ENCODE measurements at places on chromosomes 1 and 21.

DNA sequence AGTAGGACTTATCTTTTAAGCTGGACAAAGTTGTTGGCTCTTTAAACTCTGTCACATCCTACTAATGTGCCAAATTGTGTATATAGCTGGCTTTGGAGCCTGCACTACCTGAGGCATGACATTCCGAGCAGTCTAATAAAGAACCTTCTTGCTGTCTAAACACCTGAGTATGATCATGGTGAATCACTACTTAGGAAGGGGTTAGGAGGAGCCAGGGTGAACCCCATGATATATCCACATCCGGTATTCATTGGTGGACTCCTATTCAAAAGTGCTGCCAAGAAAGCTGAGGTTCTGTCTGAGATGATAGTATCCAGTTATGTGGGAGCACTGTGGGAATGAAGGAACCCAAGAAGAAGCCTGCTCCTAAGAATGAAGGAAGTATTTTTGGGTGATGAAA is 27.1 kb downstream of the CRNN start:
- DNase-seq = no peak

- no peak for DNase-seq
These were observed 44.4 kb downstream of the ATP5PO start for GRCh38 chr21:33871171-33871570.

- no peak for DNase-seq
These were observed 133.0 kb downstream of the GPR52 start for GRCh38 chr1:174580801-174581200.

GRCh38 chr1:198326915-198327314 is 170.1 kb downstream of the NEK7 start:
- DNase-seq = no peak

GRCh38 chr21:34332347-34332746 is 31.5 kb upstream of the KCNE2 start:
- DNase-seq = no peak

DNA sequence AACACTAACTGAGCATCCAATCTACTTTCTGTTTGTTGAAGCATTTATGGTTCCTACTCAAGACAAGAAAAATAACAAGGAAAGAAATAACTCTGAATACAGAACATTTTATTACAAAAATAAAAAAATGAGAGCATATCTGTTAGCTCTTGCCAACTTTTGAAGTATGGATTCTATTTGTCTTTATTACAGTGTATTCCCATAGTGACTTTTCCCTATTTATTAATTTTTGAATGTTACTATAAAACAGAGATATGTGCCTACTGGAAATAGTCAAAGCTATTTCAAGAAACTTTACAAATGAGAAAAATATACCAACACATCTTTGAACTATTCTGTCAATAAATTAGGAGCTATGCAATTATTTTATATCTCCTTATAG is 153.0 kb downstream of the HLX start:
- DNase-seq = no peak

GRCh38 chr1:109181807-109182163 is 31.9 kb upstream of the SARS1 start:
- DNase-seq = no peak

GRCh38 chr1:100627054-100627716 is 89.2 kb downstream of the GPR88 start:
- DNase-seq = no peak

- DNase-seq = no peak
These were observed 31.3 kb downstream of the SDCCAG8 start for GRCh38 chr1:243287123-243287460.

- peak; percentile 57 for DNase-seq
These were observed 559 bp downstream of the BACH1 start for GRCh38 chr21:29299046-29299915.

- DNase-seq = no peak
These were observed 49.8 kb downstream of the ELK4 start for GRCh38 chr1:205582046-205582445.

DNA sequence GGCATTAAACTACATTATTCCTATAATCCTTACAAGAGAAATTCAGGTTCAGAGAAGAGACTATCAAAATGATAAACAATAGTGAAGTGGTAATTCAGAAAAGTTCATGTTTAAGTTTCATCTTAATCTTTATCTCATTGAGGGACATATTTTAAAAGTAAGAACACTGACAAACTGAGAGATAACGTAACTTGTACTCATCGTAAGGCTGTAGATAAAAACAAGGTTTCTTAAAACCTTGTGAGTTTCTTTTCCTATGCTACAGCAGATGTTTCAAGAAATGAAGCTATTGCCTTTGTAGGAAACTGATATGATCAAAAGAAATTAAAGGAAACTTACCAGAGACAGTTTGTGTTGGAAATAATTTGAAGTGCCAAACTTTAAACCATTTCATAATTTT is 65.0 kb downstream of the RERE start:
- no peak for DNase-seq

DNA sequence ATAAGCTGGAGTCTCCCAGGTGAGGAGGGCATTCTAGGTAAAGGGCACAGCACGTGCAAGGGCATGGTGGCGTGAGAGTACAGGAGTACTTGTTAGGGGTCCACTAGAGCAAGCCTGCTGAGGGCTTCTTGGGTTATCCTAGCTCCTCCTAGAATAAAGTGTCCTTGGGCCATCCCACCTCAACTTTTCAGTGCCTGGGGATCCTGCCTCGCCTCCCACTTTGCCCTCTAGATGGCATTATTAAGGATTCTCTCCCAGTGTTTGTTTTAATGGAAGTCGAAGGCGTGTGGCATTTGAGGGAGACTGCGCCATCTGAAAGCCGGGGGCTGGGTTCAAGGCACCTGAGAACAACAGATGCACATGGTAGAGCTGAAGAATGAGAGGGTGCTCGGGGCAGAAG is 74.5 kb upstream of the SELENON start:
- DNase-seq = no peak

- no peak for DNase-seq
These were observed 12.4 kb downstream of the USP25 start for GRCh38 chr21:15742052-15742670.

DNA sequence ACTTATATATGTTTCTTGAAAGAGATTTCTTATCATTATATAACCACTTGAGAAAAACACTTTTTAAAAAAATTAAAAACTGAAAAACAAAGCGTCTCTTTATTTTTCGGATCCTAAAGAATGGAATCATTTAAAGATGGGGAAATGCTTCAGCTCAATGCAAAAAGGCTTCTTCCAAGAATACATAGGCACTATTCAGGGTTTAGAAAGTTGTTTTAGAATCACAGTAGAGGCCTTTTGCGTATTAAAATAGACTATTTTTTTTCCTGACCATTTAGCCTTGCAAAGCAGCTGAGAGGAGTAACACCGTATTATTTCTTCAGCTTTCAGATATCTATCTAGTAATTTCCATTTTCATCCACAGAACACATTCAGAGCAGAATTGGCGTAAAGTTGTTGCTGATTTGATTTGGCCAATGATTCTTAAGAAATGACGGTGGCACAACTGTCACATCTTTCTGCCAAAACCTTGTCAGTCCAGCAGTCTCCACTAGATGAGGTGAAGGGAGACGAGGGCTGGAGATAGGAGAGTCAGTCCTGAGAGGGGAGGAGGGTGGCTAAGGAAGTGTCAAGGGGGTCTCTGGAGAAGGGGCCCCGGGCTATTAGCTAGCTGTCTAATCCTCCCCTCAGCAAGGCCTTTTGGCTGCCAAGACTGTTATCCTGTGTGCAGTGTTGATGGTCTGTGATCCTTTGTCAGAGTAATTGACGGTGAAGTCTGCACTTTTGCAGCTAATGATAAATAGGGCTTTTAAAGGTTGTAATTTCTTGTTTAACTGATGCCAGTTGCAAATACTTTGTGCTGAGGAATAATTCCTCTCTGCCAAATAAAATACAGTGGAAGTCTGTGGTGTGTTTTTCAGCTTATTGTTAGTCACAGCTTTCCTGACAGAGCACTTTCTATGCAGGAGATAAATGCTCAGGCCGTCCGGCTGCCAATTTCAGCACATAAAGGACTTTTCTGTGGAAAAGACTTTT is 34.7 kb downstream of the PRRX1 start:
- DNase-seq = no peak

DNA sequence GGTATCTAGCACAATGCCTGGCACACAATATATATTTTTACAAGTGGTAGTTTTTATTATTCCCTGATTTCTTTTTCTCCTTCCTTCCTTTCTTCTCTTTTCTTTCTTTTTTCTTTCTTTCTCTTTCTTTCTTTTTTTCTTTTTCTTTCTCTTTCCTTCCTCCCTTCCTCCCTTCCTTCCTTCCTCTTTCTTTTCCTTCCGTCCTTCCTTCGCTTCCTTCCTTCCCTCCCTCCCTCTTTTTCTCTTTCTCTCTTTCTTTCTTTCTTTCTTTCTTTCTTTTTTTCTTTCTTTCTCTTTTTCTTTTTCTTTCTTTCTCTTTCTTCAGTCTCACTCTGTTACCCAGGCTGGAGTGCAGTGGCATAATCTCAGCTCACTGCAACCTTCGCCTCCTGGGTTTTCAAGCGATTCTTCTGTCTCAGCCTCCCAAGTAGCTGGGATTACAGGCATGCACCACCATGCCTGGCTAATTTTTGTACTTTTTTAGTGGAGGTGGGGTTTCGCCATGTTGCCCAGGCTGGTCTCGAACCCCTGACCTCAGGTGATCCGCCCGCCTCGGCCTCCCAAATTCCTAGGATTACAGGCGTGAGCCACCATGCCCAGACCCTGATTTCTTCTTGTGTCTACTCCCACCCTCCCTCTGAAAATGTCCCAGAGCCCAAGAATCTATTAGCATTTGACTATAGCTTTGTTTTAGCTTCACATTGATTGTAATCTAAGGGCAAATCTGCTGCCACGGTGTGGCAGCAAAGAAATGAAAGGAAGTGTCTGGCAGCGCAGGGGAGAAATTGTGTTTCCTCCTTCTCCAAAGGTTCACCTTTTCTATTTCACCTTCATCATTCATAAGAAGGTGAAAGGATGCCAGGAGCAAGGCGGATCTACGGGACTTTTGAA is 19.9 kb upstream of the ABCB10 start:
- no peak for DNase-seq

DNA sequence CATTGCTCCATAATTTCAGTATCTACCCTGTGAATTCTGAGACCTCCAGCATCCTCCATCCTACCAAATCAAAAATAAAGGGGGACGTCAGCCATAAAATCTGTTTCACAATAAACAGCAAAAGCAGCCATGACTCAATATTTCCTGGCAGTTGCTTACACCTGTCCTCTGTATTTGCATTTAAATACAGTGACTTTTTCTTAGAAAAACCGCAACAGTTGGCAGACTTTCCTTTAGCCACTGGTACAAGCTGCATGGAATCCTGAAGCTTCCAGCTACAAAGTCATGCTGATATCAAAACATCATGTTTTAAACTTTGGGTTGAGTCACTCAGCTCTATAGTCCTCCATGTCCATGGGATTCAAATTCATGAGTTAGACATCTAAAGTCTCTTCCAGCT is 278.0 kb upstream of the KAZN start:
- DNase-seq = no peak

- peak; percentile 64 for DNase-seq
These were observed 604.7 kb downstream of the PTPRC start for GRCh38 chr1:199243423-199244061.

DNA sequence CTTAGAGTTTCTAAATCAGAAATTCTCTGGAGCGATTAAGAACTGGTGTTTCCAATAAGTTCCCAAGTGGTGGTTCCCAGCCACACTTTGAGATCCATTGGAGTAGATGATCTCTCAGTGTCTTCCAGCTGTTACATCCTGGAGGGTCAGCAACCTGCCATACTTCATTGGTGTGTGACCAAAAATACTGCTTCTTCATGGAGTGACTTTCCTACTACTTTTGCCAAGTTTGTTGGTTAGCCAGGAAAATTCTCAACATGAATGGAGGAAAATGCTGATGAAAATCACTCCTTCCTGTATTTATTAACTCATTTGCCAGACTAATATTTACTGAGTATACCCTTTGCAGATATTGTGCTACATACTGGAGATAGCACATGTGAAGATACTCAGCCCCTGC is 186.1 kb downstream of the FGGY start:
- no peak for DNase-seq

- no peak for DNase-seq
These were observed 163.7 kb downstream of the HS2ST1 start for GRCh38 chr1:87077959-87078639.

DNA sequence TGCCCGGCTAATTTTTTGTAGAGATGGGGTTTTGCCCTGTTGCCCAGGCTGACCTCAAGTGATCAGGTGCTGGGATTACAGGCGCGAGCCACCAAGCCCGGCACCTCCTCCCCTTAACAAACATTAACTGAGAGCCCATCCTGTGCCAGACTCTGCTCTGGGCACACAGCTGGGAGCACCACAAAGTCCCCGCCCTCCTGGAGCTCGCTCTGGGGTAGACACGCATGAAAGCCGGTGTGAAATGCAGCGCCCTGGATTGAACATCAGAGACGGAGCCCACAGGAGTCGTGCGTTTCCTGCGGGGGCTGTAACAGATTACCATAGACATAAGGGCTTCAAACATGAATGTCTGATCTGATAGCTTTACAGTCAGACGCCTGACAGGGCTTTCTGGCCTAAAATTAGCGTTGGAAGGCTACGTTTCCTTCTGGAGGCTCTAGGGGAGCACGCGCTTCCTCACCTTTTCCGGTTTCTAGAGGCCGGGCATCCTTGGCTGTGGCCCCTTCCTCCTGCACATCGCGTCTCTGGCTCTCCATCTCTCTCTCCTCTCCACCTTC is 14.3 kb downstream of the SLC27A3 start:
- no peak for DNase-seq

GRCh38 chr1:181525104-181525721 is 41.9 kb downstream of the CACNA1E start:
- no peak for DNase-seq

DNA sequence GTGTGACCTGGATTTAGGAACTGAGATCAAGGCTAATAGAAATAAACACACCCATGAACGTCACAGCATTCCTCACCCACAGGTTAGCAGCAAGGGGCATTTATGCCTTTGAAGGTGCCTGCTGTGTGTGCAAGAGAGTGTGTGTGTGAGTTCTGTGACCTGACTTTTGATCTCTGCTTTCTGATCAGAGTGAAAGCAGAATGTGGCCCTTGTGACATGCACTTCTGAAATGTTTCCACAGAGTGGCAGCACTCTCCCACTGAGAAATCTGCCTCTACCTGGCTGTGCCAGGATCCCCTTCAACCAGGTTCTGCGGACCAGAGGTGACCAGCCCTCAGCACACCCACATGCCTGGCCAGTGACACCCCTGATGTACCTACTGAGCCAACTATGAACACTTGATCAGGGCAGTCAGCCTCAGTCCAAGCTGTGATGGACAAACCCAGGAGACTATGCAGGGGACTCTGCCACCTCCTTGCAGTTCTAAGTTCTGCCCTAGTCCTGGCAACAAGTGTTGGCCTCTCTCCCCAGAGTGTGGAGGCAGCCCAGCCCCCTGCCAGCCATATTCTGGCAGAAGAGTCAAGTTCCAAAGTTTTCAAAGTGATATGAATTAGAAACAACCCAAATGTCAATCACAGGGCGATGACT is 41.0 kb downstream of the RXRG start:
- no peak for DNase-seq

- no peak for DNase-seq
These were observed 3.7 kb upstream of the SARS1 start for GRCh38 chr1:109210058-109210457.

GRCh38 chr1:247350587-247350986 is 18.9 kb upstream of the ZNF496 start:
- DNase-seq = no peak

Data from activated T-cell treated with anti-CD3 and anti-CD28 coated beads for 24 hours (primary cell).